ENCODE measurements at places on chromosomes 16 and 17. TPM values are rescaled to one million over a fixed set of nuclear protein-coding genes. Genes with fewer than 3 reads are reported as not detected.

Gene HOXB1
- total RNA-seq: not detected

Gene ALOXE3
- total RNA-seq: 0.10 TPM

Gene EMP2
- 7.4 TPM for total RNA-seq

Gene CES5A
- not detected for total RNA-seq

Gene LDHD
- total RNA-seq: 10.6 TPM

Gene RECQL5
- total RNA-seq: 24.5 TPM

Gene AOC2
- 5.8 TPM for total RNA-seq

Gene CCDC144A
- total RNA-seq: 3.2 TPM

Gene MYO15B
- total RNA-seq: 7.2 TPM

Gene KRT16
- not detected for total RNA-seq

Gene UTS2R
- total RNA-seq: 0.49 TPM

Measured in GM23338 (cell line).